ENCODE measurements at places on chromosomes 2 and 18. TPM values are rescaled to one million over a fixed set of nuclear protein-coding genes. Genes with fewer than 3 reads are reported as not detected.

DNA sequence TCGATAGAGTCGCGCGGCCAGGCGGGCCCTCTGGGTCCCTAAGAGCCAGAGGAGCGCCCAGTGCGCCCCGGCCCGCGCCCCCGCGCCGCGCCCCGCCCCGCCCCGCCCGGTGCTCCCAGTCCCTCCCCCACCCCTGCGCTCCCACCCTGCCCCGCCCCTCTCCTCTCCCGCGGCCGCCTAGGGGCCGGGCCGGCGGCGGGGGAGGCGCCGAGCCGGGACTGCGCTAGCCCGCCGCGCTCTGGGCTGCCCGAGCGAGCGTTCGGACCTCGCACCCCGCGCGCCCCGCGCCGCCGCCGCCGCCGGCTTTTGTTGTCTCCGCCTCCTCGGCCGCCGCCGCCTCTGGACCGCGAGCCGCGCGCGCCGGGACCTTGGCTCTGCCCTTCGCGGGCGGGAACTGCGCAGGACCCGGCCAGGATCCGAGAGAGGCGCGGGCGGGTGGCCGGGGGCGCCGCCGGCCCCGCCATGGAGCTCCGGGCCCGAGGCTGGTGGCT is at the start of gene GPC1:
GPC1 (plus strand) TSS at position 207 of the 491 bp plus-strand sequence; CDS start at position 463, 256 bp downstream.
- peak; percentile 78 for DNase-seq

ADAM23 gene
- total RNA-seq, result 12.0 TPM

DNA sequence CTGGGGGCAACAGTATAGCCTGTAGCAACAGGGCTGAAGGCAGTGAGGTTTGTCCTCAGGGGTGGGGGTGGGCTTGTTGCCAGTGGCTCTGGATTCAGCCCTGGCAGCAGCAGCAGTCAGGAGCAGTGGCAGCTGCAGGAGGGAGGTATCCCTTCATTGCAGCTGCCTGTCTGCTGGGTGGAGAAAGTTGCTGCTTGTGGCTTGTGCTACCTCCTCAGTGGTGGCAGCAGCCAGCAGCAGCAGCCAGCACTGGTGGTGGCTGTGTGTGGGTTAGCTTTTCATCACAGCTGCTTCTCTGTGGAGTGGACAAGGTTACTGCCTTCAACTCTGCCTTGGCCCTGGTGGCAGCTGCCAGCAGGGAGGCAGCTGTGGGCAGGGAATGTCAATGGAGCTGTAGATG is 94.9 kb downstream of the ARL6IP6 start:
- DNase-seq, result no peak

GRCh38 chr2:144596073-144596871 is 76.4 kb upstream of the ZEB2 start:
- DNase-seq, result peak; percentile 17

HOXD9 gene
- not detected for total RNA-seq

LAMA1 gene
- 47.6 TPM for total RNA-seq

GRCh38 chr2:235658351-235659174 is 164.7 kb downstream of the AGAP1 start:
- DNase-seq, result peak; percentile 84

- no peak for DNase-seq
These were observed 164.4 kb upstream of the KLHL29 start for GRCh38 chr2:23220513-23221094.

CYTIP gene
- not detected for total RNA-seq

DNA sequence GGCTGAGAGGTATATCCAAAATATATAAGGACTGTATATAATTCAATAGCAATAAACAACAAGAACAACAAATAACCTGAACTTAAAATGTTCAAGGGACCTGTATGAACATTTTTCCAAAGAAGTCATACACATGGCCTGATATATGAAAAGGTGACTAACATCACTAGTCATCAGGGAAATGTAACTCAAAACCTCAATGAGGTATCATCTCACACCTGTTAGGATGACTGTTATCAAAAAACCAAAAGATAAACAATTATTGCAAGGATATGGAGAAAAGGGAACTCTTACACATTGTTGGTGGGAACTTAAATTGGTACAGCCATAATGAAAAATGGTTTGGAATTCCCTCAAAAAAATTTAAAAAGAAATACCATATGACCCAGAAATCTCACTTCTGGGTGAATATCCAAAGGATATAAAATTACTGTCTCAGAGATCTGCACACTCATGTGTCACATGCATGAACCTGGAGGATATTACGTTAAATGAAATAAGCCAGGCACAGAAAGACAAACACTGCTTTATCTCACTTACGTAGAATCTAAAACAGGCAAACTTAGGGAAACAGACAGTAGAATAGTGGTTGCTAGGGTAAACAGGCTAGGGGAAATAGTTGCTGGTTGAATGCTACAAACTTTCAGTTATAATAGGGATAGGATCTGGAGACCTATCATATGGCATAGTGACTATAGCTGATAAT is 334.5 kb upstream of the MMADHC start:
- DNase-seq, result no peak

VSNL1 gene
- 102 TPM for total RNA-seq

DNA sequence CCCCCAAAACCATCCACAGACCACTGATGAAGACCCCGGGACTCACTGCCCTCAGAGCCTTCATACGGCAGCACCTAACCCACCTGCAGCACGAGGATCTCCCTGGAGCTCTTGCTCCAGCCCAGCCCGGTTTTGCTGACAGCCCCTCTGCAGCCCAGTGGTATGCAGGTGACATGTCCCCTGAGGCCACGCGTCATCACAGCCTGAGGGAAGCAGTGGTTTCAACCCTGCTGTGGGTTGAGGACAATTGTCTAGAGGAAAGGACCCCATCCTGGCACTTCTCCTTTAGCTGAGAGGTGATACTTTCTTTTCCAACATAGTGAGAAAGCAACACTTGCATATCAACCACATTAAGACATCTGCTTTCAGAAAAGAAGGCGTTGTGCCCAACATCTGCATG is 134.0 kb downstream of the SEPTIN10 start:
- DNase-seq, result no peak

IL36B gene
- not detected for total RNA-seq

GRCh38 chr2:204069804-204070203 is 133.2 kb downstream of the ICOS start:
- no peak for DNase-seq

DNA sequence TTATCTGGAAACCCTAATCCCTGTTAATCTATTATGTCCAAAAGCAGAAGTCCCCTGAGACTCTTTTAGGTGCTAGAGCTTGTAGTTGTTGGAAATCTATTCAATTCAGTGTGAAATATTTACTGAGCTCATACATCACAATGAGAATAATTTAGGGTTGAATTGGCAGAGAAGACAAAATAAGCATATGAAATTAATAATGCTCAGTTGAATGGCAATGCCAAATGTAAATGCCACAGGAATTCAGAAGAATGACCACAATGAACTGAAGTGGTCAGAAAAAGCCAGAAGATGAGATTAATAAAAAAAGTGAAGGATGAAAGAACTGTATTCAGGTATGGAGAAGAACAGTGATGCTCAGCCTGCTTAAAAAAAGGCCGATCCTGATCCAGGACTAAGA is 8.0 kb upstream of the STAT4 start:
- DNase-seq, result no peak

DNA sequence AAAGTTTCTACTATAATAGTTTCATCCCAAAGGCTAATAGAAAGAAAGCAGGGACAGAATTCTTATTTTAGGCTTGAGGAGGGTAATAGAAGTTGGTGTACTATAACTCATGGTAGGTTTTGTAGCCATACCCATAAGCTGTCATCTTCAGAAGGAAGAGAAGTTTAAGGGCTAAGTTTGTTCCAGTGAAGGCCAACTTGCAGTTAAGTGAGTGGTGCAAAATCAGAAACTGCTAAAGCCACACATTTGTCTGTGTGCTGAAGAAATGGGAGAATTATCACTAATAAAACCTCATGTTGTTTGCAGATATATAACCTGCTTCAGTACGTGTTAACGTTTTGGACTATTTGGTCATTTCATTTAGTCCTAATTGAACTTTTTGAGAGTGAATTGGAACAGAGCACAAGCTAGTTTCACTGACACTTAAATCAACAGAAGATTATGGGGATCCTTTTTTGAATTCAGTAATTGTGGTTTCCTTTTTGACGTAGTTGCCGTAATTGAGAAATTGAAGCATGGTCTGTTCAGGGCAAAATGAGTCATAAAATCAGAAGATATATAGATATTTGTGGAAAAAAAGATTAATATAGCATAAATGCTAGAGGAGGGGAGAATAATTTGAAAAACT is 69.1 kb downstream of the PHLPP1 start:
- no peak for DNase-seq

DNA sequence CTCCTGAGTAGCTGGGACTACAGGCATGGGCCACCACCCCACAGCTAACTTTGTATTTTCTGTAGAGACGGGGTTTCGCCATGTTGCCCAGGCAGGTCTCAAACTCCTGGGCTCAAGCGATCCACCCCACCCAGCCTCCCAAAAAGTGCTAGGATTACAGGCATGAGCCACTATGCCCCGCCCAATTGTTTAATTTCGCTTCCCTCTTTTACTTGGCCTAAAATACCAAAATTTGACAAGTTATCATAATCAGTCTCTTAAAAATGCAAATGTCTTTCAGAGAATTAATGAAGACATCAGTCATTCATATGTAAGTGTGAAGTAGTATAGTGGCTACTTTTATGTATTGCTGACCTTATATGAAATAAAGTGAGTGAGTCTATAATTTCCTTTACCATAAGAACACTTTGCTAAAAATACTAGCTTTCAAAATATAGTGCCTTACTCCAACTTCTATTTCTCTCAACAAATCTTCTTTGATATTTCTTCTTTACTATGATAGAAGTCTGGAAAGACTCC is 9.8 kb downstream of the FBXO11 start:
- no peak for DNase-seq

DNA sequence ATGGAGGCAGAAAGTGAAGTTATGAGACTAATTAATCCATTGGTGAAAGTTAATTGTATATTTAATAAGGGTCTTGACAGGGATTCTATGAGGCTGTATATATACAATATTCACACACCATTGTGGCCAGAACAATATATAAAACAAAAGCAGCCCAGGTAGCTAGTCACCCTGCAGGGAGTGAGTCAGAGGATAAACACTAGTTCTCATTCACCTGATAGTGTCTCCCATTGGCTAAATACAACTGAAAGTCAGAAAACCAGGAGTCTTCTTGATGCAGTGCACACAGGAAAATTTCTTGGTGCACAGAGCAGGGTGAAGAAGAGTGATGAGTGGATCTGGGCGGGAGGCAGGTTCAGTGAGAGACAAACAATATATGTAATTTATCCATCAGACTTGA is 465.2 kb downstream of the ERBB4 start:
- DNase-seq, result no peak

DNA sequence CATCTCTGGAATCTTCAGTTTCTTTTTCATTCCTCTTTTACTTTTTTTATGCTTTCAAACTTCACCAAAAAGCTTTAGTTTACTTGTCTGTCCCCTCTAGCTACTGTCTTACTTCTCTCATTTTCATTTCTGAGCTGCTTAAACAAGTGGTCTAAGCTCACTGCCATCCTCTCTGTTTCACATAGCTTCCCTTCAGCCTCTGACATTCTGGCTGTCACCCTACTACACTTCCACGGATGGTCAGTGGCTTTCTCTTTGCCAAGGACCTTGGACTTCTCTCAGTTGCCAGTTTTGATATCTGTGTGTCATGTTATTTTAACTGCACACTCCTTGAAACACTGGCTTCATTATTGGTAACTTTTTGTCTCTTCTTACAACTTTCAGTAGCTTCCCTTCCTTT is 176.1 kb downstream of the IKZF2 start:
- DNase-seq, result no peak

TANC1 gene
- total RNA-seq, result 8.5 TPM

- no peak for DNase-seq
These were observed 65.2 kb upstream of the CTDP1 start for GRCh38 chr18:79614211-79614955.

CMPK2 gene
- total RNA-seq, result 0.12 TPM

DNA sequence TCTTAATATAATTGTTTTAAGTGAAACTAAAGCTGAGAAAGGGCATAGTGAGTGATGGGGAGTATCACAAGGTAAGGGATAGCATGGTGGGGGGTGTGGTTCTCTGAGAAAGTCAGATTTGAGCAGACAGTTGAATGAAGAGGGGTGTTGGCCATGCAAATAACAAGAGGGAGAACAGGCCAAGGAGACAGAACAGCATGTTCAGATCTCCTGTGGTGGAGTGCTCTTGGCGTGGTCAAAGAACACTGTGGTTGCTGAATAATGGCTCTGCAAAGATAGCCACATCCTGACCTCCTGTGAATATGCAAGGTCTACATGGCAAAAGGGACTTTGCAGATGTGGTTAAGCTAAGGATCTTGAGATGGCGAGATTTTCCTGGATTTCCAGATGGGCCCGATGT is 389.2 kb downstream of the TMEM182 start:
- DNase-seq, result no peak

DNA sequence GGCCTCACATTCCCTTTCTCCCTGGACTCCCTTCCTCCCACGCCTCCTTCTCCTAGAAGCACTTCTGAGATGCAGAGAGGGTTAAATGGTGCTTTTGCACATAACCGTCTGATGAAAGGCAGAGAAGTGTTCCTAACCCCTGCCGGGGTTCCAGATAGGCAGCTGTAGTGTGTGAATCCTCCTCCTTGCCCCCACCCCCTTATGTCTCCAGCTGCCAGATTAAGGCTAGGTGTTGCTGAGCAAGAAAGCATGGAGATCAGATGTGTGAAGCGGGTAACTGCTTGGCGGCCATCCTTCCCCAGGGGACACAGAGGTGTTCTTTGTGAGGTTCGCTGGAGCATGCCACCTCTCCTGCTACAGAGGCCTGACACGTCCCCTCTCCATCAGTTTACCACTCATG is 88.3 kb downstream of the NRP2 start:
- no peak for DNase-seq

DNA sequence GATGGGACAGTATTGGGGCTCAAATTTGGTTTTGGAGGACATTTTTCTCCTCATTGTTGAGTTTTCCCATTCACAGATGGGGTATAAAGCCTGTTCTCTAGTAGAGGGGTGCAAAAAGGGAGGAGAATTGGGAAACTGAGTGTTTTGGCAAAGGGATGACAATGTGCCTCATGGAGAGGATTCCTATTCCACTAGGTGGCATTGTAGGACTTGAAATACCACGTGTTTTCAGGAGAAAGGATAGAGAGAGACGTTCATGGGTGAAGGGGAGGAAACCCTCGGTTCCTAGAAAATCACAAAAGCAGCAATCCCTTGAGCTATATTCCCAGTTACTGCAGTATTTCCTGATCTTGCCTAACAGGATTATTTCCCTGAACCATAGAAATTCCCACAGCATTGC is 113.7 kb upstream of the SRD5A2 start:
- DNase-seq, result peak; percentile 30

GRCh38 chr2:43136876-43137275 is 89.5 kb downstream of the ZFP36L2 start:
- no peak for DNase-seq

Measured in GM23338 (cell line).